ENCODE measurements at places on chromosomes 6 and 20.
A peak's percentile ranks its signal among the peaks of the same experiment; 100 is the strongest.

GRCh38 chr20:35514371-35514932, 15.0 kb downstream of the C20orf173 start:
- DNase-seq, result no peak

GRCh38 chr6:42197555-42198362, 3.0 kb upstream of the GUCA1B start:
- peak; percentile 55 for DNase-seq

GRCh38 chr6:37174515-37175331, 4.8 kb downstream of the PIM1 start:
- DNase-seq, result no peak

- peak; percentile 16 for DNase-seq
Observed at GRCh38 chr6:157597461-157598312, 216.7 kb downstream of the ZDHHC14 start.

DNA sequence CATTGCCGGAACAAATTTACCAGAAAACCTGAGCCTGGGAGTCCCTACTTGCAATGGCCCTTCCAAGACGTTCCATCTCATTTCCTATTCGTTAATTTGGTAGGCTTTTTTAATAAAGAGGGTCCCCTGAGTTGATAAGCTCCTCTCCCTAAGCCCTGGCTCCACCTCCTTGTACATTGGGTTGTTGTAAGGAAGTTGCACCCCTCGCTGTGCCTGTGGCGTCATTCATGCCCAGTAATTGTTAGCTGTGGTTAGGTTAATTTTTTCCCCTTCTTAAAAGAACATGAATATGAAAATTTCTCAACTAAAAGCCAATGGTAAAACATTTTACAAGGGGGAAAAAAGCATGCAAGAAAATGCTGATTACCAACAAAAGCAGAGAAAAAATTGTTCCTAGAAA, 91.9 kb downstream of the SLC24A3 start:
- no peak for DNase-seq

GRCh38 chr6:72418495-72418894, 203.4 kb upstream of the KCNQ5 start:
- no peak for DNase-seq

- DNase-seq, result no peak
Observed at GRCh38 chr6:81451787-81452186, 300.7 kb downstream of the TENT5A start.

DNA sequence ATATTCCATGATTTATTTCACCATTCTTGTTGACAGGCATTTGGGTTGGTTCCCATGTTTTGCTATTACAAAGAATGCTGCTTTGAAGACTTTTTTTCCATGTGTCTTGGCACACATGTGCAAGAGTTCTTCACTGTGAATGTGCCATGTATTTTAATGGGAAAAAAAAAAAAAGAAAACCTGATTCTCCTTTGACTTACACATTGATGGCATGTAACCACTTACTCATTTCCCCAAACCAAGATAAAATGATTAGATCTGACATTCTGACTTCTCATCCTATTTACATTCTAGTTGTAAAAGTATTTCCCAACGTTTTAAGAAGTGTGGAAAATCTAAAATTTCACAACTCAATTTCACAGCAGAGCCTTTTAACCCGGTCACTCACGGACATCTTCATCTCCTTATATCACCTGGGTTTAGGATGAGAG, 4.4 kb downstream of the CAP2 start:
- DNase-seq, result no peak

DNA sequence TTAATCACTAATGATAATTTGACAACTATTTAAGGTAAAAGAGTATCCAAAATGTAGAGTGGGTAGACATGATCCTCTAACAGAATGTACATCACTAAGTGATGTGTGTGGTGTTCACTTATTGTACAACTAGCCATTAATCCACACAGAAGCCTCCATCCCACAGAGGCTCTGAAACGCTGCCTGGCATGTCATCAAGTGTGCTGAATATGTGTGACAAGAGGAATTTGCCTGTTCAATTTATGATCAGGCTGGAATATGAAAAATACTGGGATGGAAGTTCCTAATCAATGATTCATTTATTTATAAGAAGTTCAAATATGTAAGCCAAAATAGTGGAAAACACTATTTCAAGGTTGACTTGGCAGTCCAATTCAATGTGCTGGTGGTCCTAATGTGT, 72.4 kb downstream of the BACH2 start:
- no peak for DNase-seq

DNA sequence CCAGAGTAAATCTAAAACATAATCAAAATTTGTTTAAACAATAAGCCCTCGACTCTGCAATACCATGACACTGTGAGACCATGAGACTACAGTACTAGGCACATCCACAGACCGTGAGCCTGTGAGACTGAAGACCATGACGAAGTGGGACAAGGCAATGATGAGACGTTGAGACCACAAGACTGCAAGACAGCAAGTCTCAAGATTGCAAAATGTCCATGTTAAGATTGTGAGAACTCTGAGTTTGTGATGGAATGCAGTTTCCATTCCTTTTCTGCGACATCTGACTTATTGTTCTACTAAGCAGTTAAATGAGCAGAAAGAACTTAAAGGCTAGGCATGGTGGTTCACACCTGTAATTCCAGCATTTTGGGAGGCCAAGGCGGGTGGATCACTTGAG, 102.1 kb upstream of the PHACTR1 start:
- DNase-seq, result no peak

GRCh38 chr6:91667596-91667995, 1080.7 kb upstream of the MAP3K7 start:
- no peak for DNase-seq

- no peak for DNase-seq
Observed at GRCh38 chr6:48825501-48826151, 637.4 kb downstream of the MMUT start.

- DNase-seq, result no peak
Observed at GRCh38 chr20:18694071-18694470, 106.2 kb downstream of the DTD1 start.

GRCh38 chr20:61924211-61924857, 141.3 kb downstream of the TAF4 start:
- DNase-seq, result no peak

DNA sequence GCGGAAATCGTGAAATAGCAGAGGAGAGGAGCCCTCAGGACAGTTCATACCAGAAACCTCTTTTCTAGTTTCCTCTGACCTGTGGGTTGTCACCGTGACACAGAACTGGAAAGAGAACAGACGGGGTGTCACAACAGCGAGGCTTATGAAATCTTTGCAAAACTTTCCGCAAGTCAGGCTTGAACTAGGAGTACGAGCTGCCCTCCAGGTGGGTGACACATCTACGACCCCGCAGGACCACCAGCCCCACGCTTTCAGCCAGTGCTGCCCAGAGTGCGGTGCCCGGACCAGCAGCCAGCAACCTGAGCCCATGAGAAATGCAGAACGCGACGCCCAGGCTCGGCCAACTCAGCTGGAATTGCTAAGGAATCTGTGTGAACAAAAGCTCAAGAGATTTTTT, 30.8 kb downstream of the WRNIP1 start:
- DNase-seq, result no peak

DNA sequence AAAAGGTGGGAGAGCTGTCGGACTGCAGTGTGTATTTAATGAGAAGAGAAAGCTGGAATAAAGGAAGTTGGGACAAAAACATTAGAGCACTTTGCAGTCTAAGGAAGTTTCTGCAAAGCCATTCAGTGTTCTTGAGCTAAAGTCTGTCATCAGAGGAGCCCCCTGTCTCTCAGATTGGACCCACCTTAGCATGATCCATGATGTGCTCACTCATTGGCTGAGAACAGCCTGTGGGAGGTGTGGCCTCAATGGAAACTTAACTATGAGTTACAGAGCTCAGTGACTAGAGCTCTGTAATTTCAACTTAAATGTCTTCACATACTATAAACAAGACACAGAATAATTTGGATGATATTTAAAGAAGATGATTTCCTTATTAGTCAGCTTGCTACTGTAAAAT, 437.0 kb downstream of the BTBD3 start:
- DNase-seq, result no peak

DNA sequence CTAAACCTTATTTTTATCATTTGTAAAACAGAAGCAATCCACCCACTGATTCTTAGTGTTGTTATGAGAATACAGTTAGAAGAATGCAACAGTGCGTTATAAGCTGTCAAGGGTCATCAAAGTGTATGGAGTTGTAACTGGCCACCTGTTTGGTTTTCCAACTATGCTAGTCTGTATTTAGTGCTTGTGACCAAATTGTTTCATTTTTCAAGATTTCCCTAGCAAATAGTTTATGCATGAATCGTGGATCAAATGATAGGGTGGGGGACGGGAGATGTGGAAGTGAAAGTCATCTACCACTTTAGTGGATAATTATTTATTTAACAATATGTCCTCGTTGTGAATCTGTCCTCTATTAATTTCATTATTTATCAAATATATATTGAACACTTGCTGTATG, 175.4 kb upstream of the HDDC2 start:
- DNase-seq, result no peak

DNA sequence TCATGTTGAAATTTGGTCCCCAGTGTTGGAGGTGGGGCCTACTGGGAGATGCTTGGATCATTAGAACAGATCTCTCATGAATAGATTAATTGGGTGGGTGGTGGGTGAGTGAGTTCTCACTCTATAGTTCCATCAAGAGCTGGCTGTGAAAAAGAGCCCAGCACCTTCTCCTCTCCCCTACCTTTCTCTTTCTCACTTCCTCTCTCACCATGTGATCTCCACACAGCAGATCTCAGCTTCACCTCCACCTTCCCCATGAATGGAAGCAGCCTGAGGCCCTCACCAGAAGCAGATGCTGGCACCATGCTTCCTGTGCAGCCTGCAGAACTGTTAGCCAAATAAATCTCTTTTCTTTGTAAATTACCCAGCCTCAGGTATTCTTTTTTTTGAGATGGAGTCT, 12.9 kb upstream of the GMNN start:
- DNase-seq, result no peak

- no peak for DNase-seq
Observed at GRCh38 chr6:34684919-34685318, 11.6 kb downstream of the ILRUN start.

GRCh38 chr6:107780226-107780625, 43.9 kb downstream of the SCML4 start:
- DNase-seq, result no peak

GRCh38 chr20:51802170-51802751, at the start of gene SALL4:
Gene SALL4, minus strand, starts transcription at chr20:51802521. Its CDS starts 113 bp downstream, at chr20:51802408.
- no peak for DNase-seq

DNA sequence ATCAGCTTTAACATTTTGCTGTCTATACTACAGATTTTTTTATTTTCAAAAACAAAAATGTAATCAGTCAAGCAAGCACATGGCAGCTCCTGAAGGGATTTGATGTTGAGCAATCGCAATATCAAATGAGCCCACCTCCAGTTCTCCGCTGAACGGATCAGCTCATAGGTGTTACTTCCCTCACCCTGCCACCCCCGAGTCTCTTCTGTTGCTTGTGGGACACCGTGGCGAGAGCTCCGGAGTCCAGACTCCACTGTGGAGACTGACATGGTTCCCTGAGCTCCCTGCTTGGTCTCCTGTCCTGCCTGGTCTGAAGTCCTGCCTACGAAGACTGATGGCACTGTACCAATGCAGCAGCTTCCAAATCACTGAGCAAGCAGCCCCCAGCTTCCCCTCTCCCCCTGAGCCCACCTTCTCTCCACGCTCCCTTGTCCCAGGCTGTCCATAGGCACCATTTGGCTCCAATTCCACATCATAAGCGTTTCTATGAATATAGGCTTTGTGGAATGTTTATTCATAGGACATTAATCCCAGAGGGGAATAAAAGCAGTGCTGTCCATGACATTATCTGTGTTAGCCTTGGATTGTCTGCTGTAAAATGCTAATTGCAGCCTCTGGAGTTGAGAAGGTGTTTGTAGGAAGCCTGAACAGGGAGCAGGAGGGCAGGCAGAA, 162.2 kb downstream of the LY86 start:
- DNase-seq, result no peak

DNA sequence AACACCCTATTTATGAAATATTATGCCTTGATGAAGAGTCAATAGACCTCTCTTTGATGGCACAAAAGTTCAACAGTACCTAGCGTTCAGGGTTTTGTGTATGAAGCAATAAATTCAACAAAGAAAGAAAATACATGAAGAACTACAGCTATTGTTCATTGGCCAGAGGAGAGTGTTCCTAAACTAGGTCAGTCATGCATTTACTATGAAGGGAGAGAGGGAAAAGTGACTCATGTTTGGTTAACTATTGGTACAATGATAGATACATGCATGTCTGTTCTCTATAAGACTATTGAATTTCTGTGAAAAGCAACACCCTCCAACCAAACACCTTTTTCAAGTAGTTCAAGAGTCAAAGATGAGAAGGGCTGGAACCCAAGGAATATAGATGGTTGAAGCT, 50.7 kb downstream of the CLIC5 start:
- no peak for DNase-seq

GRCh38 chr6:11764250-11764604, 14.4 kb downstream of the ADTRP start:
- no peak for DNase-seq

DNA sequence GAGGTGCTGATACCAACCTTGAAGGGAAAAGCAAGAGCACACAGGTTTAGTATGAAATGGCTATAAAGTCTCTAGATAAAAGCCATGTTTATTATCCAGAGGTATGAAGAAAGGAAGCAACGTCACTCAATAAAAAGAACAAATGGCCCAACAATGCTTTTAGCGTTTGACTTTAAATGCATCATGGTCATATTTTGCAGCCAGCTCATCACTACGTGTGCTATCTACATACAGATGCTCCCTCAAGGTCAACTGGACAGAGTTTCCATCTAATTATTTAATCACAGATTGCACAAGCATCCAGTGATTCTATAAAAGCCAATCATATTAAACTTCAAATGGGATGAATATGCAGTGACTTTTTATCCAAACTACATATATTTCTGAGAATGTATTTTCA, 127.6 kb upstream of the SYNDIG1 start:
- DNase-seq, result no peak

- DNase-seq, result no peak
Observed at GRCh38 chr6:124964764-124965105, 2.5 kb downstream of the RNF217 start.

DNA sequence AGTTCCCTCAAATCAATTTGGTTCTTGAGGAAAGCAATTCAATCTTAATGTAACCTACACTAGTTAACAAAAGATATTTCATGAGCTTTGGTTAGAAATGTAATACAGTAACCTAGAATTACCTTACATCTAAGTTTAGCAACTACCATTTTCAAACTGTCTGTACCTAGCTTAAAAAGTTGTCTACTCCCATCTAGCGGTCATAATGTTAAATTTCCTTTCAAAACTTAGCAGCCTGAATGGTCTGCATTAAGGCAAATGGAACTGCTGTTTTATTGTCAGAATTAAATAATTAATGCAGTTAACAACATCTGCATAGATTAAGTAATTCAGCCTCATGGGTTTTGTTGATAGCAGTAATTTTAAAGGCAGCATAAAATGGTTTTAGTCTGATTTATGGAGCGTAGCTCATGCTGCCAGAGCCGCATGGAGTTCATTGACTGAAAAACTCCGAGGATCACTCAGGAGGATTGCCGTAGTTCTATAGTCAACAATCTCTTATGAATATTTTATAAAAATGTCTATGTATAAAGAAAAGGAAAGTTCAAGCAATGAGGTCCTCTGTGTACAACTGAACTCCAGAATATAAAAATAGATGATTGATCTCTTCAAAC, 485.4 kb upstream of the MANEA start:
- DNase-seq, result no peak
